ENCODE measurements at places on chromosomes 7 and 10.

DNA sequence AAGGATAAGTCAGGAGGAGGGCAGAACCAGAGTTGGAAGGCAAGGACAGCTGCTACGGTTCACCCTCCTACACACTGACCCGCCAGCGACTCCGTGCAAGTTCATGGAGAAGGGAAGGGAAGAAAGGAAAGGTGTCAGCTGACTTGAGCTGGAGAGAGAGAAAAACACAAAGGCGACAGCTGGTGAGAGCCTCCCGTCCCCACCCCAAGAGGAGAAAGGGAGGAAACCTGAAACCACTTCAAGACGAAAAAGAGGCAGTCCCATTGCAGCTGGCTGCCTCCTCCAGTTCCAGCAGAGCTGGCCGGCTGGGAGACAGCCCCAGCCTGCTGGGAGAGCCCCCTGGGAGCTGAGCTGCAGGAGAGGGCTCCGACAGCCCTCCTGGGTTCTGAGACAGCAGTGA, 75.2 kb downstream of the PARD3 start:
- peak; percentile 37 for DNase-seq

GRCh38 chr10:29109707-29110571, 178.9 kb upstream of the LYZL1 start:
- DNase-seq: no peak

GRCh38 chr7:157405914-157406810, 69.4 kb downstream of the DNAJB6 start:
- DNase-seq: no peak

DNA sequence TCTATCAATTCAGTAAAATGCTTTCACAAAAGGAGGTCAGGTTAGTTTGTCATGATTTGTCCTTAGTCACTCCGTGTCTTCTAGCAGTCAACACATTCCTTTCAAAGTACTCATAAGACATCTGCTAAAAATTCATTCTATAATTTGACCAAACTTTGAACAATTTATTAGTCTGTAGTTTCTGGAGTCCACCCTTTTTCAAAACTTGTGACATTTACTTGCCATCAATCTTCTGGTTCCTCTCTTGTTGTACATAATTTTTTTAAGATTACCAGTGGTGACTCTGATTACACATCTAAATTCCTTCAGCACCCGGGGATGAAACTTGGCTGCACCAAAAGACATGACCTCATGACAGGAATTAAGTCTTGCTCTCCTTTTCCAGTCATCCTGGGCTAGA, 130.1 kb downstream of the NEBL start:
- DNase-seq: peak; percentile 2

- DNase-seq: no peak
Observed at GRCh38 chr7:3103614-3104398, 60.1 kb upstream of the CARD11 start.

- no peak for DNase-seq
Observed at GRCh38 chr7:45268013-45268412, 110.4 kb downstream of the RAMP3 start.

GRCh38 chr7:116877443-116878217, 15.2 kb downstream of the CAPZA2 start:
- DNase-seq: no peak

- DNase-seq: no peak
Observed at GRCh38 chr7:42527004-42527403, 290.0 kb upstream of the GLI3 start.

DNA sequence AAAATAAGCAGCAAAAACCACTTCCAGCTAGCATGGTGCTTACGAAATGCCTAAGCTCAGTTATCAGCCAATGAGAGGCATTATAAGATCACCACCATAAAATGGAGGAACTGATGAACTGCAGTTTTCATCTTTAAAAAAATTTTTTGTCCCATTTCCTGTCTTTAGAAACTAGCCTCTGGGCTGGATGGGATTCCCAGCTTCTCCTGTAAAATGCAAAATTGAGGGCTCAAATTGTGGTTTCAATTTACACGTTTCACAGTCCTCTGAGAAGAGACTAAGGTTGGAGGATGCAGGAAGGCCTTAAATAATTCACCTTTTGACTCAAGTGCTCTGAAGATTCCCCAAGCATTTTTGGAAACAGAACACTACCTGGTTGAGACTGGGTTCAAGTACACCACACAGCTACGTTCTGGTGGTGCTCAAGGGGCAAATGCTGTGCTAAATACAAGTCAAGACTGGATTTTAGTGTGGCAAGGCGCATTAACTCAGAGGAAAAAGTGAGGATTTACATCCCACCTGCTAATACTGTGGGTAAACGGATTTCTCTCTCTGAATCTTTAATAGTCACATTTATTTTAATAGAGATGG, 951 bp downstream of the ZNF25 start:
- peak; percentile 1 for DNase-seq

- no peak for DNase-seq
Observed at GRCh38 chr7:104552102-104552501, 223.7 kb downstream of the LHFPL3 start.

GRCh38 chr10:33129996-33130386, 172.0 kb upstream of the ITGB1 start:
- no peak for DNase-seq

- DNase-seq: no peak
Observed at GRCh38 chr10:79418274-79418673, 27.1 kb downstream of the ZCCHC24 start.

GRCh38 chr7:111495173-111495810, 67.0 kb downstream of the IMMP2L start:
- DNase-seq: no peak

DNA sequence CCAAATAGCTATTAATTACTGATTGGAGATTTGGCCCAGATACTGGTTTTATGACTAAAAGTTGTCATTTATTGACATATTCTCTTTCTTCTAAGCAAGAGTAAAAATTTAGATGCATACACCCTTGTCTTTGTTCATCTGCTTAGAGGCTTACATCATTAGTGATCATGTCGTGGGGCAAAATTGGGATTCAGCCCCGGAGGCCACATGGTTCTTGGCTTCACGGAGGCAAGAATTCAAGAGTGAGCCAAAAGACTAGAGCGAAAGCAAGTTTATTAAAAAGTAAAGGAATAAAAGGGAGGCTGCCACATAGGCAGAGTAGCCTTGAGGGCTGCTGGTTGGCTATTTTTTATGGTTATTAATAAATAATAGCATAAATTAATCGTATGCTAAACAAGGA, 41.1 kb downstream of the MINPP1 start:
- DNase-seq: no peak

- no peak for DNase-seq
Observed at GRCh38 chr7:143405173-143406001, 3.3 kb downstream of the EPHA1 start.

DNA sequence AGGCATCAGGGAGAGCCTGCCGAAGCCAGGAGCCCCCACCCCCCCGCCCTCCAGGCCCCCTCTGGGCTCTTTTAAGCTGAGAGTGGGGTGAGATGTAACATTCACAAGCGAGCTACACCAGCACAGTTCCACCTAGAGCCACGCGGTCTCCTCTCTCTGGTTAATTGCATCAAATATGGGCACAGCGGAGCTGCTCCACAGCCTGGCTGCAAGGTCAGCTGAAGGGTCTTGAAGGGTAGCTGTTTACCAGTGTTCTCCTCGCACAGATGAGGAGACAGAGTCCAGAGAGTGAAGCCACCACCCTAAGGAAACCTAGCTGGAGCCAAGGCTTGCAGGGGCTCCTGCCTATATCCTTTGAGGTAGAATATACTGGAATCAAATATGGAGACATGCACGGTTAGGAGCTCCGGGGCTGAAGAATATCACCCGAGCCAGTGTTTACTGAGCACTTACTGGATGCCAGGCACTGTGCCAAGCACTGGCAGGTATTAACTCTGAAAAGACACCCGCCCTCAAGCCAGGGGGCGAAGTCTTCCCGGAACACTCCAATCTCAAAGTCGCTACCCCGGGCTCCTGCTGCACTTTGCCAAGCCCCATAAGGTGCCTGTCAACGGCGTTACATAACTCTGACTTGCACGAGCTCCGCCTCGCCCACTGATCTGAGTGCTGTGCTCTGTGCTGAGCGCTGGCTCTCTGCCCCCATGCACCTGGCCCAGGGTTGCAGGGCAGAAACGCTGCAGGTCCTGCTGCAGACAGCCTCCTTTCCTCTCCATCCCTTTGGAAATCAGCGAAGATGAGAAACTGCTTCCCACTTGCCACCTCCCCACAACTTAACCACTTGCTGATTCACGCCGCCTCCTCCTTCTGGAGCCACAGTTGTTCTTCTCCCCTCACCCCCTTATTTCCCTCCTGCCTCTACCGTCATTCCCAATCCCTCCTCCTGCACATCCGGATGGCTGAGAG, 5.4 kb downstream of the CHST15 start:
- DNase-seq: no peak

- no peak for DNase-seq
Observed at GRCh38 chr7:135186841-135187253, 16.3 kb upstream of the CYREN start.

GRCh38 chr7:129210989-129211312, 13.9 kb upstream of the AHCYL2 start:
- DNase-seq: no peak

DNA sequence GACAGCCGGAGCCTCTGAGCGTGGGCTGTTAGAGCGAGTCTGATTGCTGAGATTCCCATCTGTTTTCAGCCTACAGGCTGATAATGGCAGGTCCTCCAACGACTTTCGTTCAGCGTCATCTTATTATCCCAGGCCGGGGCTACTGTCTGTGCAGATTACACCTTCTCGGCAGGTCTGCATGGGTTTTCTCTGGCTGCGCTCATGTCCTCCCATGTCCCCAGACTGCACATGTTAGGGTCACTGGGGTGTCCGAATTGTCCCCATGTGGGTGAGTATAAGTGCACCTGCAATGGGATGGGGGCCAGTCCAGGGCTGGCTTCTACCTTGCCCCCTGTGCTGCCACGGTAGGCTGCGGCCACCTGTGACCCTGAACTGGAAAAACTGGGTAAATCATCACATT, 257.8 kb downstream of the COBL start:
- DNase-seq: no peak

DNA sequence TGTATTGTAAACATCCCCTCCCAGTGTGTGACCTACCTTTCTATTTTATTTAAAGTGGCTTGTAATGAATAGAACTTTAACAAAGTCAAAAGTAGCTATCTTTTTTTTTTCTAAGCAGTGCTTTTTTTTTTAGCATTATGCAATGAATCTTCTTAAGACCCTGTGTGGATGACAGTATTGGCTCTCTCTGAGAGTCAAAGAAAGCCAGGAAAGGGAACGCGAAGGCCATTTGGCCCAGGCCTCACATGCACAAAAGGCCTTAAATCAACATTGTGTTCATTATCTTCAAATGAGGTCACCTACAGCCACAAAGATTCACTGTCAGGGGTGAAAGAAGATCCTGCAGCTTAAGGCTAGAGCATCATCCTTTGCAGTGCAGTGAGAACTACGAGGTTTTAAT, 721.5 kb downstream of the GRID1 start:
- no peak for DNase-seq

DNA sequence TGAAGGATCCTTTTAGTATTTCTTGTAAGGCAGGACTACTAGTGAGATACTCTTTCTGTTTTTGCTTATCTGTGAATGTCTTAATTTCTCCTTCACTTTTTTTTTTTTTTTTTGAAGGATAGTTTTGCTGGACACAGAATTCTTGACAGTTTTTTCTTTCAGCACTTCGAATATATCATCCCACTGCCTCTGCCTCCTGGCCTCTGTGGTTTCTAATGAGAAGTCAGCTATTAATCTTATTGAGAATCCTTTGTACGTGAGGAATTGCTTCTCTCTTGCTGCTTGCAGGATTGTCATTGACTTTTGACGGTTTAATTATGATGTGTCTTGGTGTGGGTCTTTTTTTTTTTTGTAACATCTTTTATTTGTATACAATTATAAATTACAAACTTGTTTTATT, 12.6 kb upstream of the WAC start:
- DNase-seq: no peak

- DNase-seq: no peak
Observed at GRCh38 chr10:132192991-132193665, 6.4 kb downstream of the DPYSL4 start.

DNA sequence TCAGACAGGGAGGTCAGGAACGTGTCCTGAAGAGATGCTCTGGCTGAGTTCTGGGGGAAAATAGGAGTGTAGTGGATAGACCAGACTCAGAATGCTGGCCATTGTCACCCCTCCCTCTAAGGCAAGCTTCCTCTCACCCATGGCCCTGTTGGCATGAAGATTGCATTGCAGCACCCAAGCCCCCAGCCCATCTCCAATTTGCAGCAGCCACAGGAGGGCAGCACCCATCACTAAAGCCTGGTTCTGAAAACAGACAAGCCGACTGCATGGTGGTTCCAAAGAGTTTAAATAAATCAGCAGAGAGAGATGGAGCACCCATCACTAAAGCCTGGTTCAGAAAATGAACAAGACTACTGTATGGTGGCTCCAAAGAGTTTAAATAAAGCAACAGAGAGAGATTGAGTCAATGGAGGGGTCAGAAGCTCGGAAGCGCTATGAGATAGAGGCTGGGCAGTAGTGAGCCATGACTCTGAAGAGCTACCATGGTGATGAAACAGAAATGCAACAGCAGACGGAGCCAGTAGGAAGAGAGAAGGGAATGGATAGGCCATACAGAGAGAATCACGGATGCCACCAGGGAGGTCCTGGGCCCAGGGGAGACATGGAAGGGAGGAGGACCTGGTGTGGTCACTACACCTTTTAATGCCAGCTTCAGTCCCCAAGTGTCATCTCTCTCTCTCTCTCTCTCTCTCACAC, 237.9 kb upstream of the MYO3A start:
- DNase-seq: no peak

- no peak for DNase-seq
Observed at GRCh38 chr7:3056234-3057065, 12.8 kb upstream of the CARD11 start.

DNA sequence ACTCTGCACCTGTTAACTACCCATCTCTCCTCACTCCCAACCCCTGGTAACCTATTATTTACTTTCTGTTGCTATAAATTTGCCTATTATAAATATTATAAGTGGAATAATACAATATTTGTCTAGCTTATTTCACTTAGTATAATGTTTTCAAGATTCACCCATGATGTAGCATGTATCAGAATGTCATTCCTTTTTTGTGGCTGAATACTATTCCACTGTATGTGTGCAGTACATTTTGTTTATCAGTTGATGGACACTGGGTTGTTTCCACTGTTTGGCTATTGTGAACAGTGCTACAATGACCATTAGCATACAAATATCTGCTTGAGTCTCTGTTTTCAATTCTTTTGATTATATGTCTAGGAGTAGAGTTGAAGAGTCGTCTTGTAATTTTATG, 92.8 kb upstream of the KAT6B start:
- DNase-seq: no peak

All from fibroblast of the conjunctiva (primary cell).